ENCODE measurements at places on chromosomes 3 and 15.

DNA sequence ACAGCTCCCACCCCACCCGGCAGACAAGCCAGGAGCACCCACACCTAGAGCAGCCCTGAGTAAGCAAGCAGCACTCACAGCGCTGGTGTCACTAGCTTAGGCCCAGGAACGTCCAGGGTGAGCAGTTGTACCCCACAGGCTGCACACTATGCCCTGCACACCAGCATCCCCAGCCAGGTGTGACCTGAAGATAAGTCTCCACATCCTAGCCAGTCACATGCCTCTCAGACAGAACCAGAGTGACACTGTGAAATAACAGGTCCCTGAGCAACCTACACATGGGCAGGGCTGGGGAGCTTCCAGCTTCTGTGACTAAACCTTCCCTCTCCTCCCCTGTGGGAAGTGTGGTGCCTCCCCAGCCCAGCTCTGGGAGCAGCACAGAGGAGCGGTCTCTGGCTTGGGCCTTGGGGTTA lies 253.6 kb downstream of the UACA start:
- no peak for DNase-seq

DNA sequence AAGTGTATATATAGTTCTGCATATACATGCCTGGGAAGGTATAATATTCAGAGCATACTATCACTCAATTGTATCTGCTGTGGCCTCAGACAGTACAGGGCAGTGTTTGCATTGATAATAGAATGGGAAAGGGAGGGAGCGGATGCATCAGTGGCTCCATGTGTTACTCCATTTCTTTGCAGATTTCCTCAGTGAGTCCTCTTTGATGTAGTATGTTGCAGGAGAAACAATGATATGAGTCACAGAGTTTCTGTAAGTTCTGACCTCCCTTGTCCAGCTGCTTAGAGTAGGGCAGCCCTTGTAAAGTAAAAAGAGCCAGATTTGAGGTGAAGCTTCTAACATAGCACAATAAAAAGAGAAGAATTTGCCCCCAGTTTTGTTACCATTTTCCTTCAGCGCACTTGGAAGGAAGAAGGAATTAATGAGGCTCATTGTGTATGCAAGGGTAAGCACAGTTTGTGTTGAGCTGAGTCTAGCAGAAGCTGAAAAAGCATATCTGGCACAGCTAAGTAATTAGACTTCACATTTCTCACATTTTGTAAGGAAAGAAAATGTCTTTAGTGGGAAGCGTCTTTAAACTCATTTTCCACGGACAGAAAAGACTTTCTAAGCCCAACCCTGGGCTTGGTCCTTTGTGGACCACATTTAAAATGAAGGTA lies 555.8 kb upstream of the IL12A start:
- DNase-seq, result no peak

- DNase-seq, result no peak
Measured at GRCh38 chr15:31051496-31052080, 49.9 kb downstream of the TRPM1 start.

- DNase-seq, result no peak
Measured at GRCh38 chr15:64558460-64559179, 98.2 kb downstream of the ZNF609 start.

GRCh38 chr3:107604057-107604822 lies 81.5 kb downstream of the BBX start:
- no peak for DNase-seq

GRCh38 chr3:16464511-16465148 lies 48.9 kb downstream of the RFTN1 start:
- no peak for DNase-seq

DNA sequence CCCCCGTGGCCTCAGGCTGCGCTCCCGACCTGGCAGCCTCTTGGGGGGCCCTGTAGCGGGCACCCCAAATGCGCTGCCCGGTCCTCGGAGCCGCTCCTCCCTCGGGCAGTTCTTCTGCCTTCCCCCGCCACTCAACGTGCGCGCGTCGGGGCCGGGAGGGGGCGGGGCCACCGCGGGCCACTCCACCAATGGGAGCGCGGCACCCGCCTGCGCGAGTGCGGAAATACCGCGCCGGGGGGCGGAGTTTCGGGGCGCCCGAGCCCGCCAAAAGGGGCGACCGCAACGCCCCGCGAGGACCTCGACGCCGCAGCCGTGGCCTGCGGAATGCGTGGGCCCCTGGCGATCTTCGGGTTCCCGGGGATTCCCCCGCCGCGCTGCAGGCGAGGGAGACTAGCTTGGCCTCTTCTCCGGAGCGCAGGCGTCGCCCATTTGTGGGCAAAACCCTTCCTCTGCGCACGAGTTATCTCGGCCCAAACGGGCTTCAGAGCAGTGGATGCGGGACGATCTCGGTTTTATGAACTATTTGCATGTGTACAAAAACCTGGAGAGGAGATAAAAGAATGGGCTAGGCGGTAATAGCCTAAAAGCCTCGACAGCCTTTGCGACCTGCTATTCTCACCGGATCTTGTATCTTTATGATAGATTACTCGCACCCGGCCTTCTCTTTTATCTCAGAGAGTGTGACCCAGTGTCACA lies at the start of gene TASOR:
TASOR (minus strand) TSS at position 144 of the 696 bp plus-strand sequence. CDS start 259 bp downstream, outside the sequence.
- peak; percentile 72 for DNase-seq

DNA sequence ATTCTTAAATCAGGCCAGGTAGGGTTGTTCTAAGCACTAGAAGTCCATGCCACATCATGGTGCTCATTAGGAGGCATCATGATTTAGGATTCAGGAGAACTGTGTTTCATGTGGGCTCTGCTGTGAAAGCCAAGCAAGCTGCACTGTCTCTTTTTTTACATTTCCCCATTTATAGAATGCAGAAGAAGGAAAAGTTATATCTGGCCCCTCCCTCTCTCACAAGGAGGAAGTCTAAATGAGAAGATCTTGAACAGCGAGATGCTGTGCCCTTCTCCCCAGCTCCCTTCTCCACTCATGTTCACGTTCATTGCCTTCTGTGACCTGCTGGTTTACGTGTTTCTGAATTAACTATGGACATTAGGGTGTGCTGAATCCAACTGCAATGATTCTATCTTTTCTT lies 178.5 kb upstream of the RASGRP1 start:
- no peak for DNase-seq

GRCh38 chr3:138781012-138781470 lies 53.7 kb downstream of the PIK3CB start:
- no peak for DNase-seq
